NCI-H2029 treated with DMSO at 0.1 percent for 48 hours (cell line): ENCODE measurements at places on chromosomes 16 and 17.

- DNase-seq: no peak
Observed at GRCh38 chr17:80716986-80717719, 172.5 kb downstream of the RPTOR start.

GRCh38 chr17:37106049-37106448 is 157.3 kb downstream of the AATF start:
- DNase-seq: no peak

GRCh38 chr16:79751471-79752184 is 151.1 kb upstream of the MAF start:
- no peak for DNase-seq

DNA sequence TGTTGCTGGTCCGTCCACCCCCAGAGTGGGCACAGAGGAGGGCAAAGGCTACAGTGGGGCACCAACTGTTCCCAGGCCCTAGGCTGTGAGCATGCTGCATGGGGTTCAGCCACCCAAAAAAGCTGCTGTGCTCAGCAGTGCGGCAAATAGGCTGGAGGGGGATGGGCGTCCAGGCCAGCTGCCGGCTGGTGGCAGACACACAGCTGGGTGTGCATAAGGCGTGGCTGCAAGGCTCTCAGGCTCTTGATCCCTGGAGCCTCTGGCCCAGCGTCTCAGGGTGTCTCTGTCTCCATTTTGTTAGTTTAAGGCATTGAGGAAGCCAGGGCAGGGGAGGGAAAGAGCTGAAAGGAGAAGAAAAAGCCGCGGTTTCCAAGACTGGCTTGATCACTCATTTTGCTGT is 8.8 kb downstream of the RPL19 start:
- DNase-seq: no peak

- DNase-seq: no peak
Observed at GRCh38 chr17:60899115-60899514, 221.5 kb downstream of the BCAS3 start.

- no peak for DNase-seq
Observed at GRCh38 chr16:49353680-49354079, 19.9 kb upstream of the C16orf78 start.

DNA sequence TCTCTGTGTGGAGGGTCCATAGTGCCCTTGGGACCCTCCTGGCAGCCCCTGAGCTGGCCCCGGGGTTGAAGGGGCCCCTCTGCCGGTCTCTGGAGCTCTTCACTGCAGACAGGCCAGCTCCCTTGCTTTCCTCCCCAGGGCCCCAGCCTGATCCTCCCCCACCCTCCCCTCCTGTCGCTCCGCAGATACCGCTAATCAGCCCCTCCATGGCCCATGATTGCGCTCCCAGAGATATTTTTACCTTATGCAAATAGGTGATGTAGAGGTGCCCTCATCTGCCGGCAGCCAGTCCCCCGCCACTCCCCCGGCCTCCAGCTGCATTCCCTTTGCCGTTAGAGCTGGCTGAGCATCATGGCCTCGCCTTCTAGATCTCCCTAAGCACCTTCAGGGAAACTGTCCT is 9.2 kb downstream of the MMP15 start:
- no peak for DNase-seq

DNA sequence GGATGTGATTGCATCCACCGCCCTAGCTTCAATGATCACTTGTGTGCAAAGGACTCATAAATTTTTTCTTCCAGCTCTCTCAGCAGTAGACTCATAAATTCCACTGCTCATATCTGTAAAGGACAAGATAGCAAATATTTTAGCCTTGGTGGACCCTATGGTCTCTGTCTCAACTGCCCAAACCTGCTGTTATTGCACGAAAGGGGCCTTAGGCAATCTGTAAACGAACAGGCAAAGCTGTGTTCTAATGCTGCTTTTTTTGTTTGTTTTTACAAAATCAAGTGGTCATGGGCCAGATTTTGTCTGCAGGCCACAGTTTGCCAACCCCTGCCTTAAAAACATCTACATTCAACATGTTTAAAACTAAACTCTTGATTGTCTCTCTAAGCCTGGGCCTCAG is 34.1 kb downstream of the FAM20A start:
- no peak for DNase-seq

- DNase-seq: no peak
Observed at GRCh38 chr16:54932737-54933254, 2.1 kb downstream of the IRX5 start.

DNA sequence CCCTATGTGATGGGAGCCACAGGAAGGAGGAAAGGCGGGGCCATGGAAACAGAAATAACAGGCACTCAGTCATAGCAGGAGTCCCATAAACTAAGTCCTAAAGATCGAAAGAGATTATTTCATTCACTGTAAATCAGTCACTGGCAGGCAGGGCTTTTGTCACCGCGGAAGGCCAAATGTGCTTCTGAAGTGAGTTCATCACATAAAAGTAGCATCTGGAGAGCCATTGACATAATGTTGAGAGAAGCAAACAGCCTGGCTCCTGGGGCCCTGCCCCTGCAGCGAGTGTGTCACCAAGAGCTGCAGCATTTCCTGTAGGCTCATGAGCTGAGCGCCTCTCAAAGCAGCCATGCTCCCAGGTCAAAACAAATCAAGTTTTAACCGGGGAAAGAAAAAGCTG is 476.2 kb downstream of the HAPSTR1 start:
- no peak for DNase-seq

GRCh38 chr16:19118938-19119431 is 5.2 kb downstream of the ITPRIPL2 start:
- DNase-seq: no peak

GRCh38 chr16:4004206-4004605 is 112.0 kb downstream of the ADCY9 start:
- DNase-seq: no peak

- DNase-seq: no peak
Observed at GRCh38 chr17:40612599-40613244, 34.9 kb downstream of the SMARCE1 start.

DNA sequence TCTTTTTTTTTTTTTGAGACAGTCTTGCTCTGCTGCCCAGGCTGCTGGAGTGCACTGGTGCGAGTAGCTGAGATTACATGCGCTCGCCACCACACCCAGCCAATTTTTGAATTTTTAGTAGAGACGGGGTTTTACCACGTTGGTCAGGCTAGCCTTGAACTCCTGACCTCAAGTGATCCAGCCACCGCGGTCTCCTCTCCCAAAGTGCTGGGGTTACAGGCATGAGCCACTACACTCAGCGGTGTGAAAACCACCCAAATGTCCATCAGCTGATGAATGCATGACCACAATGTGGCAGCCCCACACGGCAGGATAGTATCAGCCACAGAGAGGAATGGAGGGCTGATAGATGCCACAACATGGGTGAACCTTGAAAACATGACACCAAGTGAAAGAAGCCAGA is 2.1 kb downstream of the P2RX5 start:
- DNase-seq: no peak

DNA sequence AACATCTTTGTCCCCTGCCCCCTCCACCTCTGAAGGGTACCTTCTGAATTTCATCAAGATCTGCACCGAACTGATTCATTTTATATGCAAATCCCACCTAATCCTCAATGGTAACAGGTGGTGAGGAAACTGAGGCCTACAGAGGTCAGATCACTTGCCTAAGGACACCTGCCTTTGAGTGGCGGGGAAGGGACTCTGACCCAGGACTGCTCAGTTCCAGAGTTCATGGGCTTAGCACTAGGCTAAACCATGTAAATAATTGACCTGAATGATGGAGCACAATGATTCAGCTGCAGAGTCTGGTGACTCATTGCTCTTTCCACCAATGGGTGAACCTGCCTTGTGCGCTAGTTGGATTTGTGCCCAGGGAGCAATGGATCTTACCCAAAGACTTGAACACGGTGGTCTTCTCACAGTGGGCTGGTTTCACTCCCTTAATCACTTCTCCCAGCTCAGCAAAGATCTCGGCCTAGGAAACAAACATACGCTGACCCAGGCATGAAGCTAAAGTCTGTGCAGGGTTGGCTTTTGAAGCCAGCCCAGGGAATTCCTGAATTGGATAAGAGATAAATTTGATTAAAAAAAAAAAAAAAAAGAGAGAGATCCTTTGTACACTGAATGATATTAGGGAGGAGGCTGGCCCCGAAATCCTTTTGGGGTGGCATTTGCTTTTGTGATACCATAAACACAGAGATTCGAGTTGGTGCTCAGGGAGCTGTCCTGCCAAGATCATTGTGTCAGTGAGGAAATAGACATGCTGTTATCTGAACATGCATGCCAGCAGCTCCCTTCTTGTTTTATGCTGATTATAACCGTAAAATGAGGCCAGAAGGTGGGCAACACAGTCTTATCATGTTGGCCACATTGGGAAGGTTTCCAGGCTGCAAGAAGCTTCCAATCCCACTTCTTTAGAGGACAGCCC is 17.0 kb downstream of the CRYM start:
- DNase-seq: no peak

GRCh38 chr17:78884148-78884825 is 18.7 kb downstream of the CEP295NL start:
- DNase-seq: no peak

- DNase-seq: no peak
Observed at GRCh38 chr17:34252095-34252443, 3.0 kb upstream of the CCL2 start.

DNA sequence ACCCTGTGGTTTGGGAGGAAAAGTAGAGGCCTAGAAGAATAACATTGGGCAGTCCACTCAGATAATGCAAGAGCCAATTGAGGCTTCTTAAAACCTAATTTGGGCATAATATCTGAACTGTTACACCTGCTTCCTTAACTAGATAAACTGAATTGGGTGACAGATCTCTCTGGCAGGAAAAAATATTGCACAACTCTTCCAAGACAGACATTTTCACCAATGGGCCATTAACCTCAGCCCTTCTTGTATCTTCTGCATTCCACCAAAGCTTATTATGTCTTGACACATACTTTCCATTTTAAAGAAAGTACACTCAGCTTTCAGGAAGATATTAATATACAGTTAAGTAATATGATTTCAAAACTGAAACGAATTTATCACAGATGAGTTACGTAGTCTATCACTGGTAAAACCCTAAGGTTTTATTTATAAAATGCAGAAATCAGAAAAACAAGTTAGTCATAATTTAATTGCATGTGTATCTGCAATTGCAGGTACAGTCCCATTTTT is 79.9 kb upstream of the MON1B start:
- no peak for DNase-seq

GRCh38 chr16:81515281-81515680 is 70.7 kb downstream of the CMIP start:
- DNase-seq: peak; percentile 20

- DNase-seq: peak; percentile 8
Observed at GRCh38 chr17:76558198-76559095, 18.6 kb downstream of the PRCD start.

- DNase-seq: no peak
Observed at GRCh38 chr16:15498427-15499175, 64.2 kb downstream of the BMERB1 start.

DNA sequence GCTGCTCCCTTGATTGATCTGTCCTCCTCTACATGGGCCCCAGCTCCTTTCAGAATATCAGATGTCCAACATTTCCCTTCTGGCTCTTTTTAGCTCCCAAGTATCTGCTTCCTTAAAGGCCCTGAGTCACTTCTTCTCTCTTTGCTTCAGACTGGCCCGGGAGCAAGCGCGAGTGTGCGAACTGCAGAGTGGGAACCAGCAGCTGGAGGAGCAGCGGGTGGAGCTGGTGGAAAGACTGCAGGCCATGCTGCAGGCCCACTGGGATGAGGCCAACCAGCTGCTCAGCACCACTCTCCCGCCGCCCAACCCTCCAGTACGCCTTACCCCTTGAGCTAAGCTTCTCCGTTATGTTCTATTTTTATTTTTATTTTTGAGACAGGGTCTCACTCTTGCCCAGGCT is 12.3 kb downstream of the CNTROB start:
- DNase-seq: no peak

DNA sequence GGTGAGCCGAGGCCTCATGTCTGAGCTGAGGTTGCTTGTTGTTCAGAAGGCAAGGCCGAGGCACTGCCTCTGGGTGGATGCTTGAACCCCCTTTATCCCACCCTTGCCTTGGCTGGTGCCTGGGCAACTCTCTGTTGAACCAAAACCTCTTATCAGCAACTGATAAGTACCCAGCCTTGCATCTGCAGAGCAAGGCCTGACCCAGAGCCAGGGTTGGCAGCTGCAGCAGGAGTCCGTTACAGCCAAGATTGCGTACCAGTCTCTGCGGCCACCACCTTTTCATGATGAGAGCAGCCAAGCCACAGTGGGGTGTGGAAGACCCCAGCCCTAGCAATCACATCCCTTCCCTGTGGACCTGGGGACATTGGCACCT is 118.3 kb downstream of the RAB11FIP4 start:
- DNase-seq: no peak

GRCh38 chr17:20207262-20207985 is 198.3 kb downstream of the SPECC1 start:
- no peak for DNase-seq

GRCh38 chr17:15447928-15448579 is 19.4 kb downstream of the CDRT4 start:
- no peak for DNase-seq

DNA sequence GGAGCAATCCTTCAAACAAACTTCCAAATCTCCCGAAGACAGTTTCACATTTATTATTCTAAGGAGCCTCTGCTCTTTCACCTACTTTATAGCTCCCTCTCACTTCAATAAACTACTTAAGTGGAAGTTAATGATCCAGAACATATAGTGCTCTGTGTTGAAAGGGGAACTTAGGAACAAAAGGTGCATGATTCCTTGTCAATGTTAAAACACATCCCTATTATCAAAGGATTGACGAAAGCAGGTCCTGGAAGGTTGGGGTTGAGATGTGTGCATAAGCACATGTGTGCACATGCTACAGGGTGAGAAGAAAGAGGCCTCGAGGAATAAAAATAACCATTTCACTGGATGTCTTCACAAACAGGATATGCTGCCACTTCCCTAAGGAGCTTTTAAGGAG is 170.3 kb downstream of the SLC39A11 start:
- no peak for DNase-seq

DNA sequence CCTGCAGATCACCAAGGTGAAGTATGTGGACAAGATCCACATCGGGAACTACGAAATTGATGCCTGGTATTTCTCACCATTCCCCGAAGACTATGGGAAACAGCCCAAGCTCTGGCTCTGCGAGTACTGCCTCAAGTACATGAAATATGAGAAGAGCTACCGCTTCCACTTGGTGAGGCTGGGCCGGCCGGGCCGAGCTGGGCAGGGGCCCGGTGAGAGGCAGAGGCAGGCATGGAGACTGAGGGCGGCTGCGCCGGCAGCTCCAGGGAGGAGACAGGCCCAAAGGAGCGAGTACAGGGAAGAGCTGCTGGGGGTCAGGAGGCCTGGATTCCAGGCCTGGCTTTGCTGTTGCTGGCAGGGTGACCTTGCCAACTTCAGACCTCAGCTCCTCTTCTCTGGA is 8.3 kb downstream of the PRSS8 start:
- peak; percentile 20 for DNase-seq

- no peak for DNase-seq
Observed at GRCh38 chr16:69340095-69340644, 598 bp downstream of the NIP7 start.

GRCh38 chr16:59859676-59860402 is 1125.7 kb upstream of the GOT2 start:
- DNase-seq: no peak
